ENCODE measurements at places on chromosomes 1 and 21. TPM values are rescaled to one million over a fixed set of nuclear protein-coding genes. Genes with fewer than 3 reads are reported as not detected.

DNA sequence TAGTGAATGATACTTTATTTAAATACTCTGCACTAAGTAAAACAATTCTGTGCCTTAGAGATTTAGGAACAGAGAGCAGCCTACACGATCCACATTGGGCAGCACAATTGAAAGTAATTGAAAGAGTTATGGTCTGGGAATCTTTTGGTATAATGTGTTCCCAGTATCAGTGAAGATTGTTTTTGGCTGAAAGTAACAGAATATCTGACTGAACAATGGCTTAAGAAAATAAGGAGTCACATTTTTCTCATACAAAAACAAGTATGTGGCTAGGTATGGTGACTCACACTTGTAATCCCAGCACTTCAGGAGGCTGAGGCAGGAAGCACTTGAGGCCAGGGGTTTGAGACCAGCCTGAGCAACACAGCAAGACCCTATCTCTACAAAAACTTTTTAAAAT lies 306.2 kb downstream of the NFIA start:
- no peak for DNase-seq

- DNase-seq = no peak
Measured at GRCh38 chr21:24545807-24546361, 1061.4 kb downstream of the MRPL39 start.

GRCh38 chr1:207646944-207647579 lies 2.1 kb downstream of the CR1L start:
- DNase-seq = no peak

- no peak for DNase-seq
Measured at GRCh38 chr1:81466961-81467360, 333.8 kb upstream of the ADGRL2 start.

DNA sequence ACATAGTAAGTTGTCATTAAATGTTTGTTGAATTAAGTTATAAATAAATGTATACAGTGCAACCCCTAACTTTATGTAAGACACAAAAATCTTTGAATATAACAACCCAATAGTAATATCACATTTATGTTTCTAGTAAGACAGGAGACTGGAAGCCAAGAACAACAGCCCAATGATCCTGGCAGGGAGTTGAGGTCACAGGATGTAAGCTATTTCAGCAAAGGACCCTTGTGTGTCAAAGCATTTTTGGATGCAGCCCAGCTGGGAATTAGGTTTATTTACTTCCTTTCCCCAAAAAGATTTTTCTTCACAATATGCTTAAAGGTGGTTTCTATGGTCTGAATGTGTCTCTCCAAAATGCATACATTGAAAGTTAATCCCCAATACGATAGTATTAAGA lies 34.0 kb upstream of the ABCA4 start:
- DNase-seq = no peak

GRCh38 chr1:228507961-228508652 lies 20.9 kb downstream of the RNF187 start:
- DNase-seq = no peak

- DNase-seq = no peak
Measured at GRCh38 chr1:57925226-57925625, 501.4 kb upstream of the DAB1 start.

DNA sequence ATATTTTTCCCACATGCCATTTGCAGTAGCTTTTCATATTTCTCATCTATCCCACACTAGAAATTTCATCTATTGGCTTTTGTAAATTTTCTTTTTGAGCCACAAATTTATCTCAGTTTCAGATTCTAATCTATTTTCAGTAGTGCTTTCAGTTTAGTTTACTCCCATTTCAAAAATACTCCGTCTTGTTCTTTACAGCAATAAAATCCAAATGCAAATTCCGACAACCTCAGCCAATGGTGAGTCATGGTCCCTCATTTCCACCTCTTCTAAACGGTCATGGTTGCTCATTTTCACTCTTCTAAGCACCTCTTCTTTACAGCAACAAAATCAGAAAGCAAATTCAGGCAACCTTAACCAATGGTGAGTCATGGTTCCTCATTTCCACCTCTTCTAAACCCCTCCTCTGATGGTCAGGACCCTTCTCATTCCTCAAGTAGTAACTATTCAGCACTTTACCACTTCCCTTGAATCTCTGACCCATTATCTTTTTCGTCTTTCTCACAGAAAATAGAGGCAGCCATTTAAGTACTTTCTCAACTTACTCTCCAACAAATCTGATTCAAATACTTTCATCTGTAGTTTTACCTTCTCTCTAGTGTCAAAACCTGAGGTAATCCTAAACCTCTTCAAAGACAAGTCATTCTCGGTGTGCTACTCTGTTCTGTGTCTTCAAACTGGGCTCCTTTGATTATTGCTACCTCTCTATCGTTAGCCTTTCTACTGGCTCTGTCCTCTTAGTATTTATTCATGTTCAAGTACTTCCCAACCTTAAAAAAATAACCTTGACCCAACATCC lies 34.4 kb downstream of the C21orf91 start:
- DNase-seq = no peak

The TACSTD2 gene
- 0.20 TPM for polyA plus RNA-seq

The NHLH1 gene
- 0.31 TPM for polyA plus RNA-seq

The KAZN gene
- 16.9 TPM for polyA plus RNA-seq

The NCMAP gene
- 0.04 TPM for polyA plus RNA-seq

The MROH9 gene
- polyA plus RNA-seq = not detected

The ID3 gene
- polyA plus RNA-seq = 61.1 TPM

The C1QTNF12 gene
- polyA plus RNA-seq = 2.2 TPM
